ENCODE measurements at places on chromosomes 2 and 18.

GRCh38 chr18:48902856-48903601 is 47.7 kb downstream of the SMAD7 start:
- DNase-seq = no peak

DNA sequence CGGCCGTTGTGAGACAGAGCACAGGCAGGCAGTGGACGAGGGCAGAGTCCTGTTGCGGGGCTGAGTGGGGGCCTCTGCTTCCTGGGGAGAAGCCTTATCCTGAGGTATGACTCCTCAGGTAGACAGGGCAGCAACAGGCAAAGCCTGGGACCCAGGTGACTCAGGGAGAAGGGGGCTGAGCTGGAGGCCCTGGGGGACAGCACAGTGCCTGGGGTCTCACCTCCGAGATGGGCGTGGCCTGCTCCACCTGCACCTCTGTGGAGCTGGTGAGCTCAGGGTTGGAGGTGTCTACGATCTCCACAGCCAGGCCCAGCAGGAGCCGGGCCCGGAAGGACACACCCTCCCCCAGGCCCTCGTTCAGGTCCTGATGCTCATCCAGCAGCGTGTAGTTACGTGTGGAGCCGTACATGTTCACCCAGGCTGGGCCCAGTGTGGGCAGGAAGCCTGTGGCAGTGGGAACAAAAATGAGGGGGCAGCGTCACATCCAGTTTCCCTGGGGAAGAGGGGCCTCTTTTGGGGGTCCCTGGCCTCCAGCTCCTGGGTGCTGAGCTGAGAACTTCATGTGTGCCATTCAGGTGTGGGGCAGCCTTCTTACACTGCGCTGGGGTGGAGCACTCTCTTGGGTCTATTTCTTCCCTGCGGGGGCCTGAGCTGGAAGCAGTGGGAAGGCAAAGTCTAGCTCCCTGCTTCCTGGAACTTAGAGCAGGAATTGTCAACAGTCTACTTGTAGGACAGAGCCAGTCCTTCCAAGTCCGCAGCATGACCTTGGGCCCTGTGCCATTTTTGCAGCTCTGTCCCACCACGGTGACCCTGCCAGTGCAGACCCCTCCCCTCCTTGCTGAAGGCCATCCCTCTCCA is 2.9 kb upstream of the OTOF start:
- no peak for DNase-seq

GRCh38 chr2:230942371-230942770 is 17.3 kb upstream of the GPR55 start:
- DNase-seq = no peak

GRCh38 chr2:101752716-101753616 is 55.5 kb downstream of the MAP4K4 start:
- no peak for DNase-seq

GRCh38 chr2:169362118-169362893 is at the start of gene LRP2:
Gene LRP2, minus strand, starts transcription at chr2:169362534. Its CDS starts 135 bp downstream, at chr2:169362399.
- no peak for DNase-seq

- DNase-seq = no peak
Measured at GRCh38 chr2:124704071-124704925, 679.2 kb downstream of the CNTNAP5 start.

DNA sequence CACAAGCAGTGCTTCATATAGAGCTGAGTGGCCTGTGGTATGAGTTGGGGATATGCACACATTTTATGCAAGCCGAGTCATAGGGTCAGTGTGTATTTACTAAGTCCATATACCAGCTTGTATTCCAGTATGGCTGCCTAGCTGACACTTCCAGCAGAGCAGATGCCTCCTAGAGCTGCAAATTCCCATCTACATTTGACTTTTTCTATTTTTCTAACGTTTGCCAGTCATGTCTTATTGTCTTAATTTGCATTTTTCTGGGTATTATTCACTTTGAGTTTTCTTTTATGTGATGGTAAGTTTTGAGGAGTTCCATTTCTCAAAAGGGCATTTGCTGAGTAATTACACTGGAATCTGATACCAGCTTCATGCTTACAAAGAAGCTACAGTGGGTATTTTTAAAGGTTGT is 334.5 kb upstream of the CDH2 start:
- DNase-seq = no peak

DNA sequence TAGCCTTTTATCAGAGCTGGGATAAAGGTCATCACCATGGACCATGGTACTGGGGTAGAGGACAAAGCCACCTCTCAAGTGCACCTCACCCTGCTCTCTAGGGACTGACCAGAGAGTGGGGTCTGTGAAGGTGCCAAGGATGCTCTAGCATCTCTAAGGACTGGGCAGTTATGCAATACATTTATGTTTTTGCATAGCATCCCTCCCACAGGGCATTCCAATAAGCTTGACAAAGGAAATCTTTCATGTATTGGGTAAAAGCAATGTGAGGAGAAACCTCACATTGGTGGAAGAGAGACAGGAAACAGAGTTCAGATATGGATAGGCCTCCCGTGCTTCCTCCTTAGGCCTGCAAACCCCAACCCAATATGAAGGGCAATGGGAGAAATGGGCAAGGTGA is 31.6 kb downstream of the STK39 start:
- DNase-seq = no peak

DNA sequence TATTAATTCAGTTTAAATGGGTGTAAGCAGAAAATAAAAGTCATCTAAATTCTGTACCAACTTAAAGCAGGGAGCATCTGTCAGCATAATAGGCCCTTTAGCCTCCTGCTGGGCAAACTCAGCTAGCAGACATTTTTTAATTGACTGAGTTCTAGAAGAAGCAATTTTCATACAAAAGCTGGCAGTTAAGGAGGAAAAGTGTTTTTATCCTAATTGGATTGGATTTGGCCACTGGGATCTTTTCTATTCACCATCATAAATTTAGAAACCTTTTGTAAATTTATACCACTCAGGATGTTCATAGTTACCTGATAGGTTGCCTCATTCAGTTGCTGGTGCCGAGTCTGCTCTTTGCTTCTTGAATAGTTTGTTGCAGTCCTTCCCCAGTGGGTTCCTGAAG is 262.7 kb upstream of the FSIP2 start:
- DNase-seq = no peak

- DNase-seq = no peak
Measured at GRCh38 chr2:41764919-41765318, 282.9 kb upstream of the PKDCC start.

GRCh38 chr18:12347895-12348294 is 29.1 kb downstream of the AFG3L2 start:
- DNase-seq = no peak

DNA sequence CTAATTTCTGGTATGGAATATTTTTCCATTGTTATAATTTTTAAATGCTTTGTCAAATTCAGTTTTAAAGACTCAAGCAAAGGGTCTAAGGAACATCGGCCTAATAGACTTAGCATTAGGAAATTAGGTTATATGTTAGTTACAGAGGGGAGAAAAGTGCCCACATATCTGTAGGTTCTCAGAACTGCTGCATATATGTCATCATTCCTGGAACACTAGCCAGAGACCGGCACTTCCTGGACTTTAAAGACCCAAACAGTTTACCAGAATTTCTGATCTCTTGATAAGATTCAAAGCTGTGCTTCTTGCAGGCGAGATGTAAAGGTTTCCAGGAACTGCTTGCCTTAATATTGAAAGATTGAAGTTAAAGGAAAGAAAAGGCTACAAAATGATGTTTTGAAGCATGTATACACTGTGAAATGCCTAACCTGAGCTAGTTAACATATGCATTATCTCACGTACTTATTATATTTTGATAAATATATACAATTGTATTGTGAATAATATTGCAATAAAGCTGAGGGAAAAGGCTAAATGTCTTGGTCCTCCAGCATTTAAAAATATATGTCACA is 993.6 kb downstream of the LRP1B start:
- no peak for DNase-seq

DNA sequence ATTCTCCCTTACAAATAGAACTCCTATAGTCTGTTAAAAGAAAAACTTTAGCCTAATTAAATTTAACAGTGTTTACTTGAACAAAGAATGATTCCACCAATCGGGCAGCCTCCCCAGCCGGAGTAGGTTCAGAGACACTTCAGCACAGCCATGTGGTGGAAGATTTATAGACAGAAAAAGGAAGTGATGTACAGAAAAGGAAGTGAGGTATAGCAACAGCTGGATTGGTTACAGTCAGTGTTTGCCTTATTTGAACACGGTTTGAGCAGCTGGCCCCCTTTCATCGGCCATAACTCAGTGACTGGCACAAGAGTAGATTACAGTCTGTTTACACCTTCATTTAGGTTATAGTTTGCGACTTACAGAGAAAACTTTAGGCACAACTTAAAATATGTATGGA is 2.1 kb upstream of the SKA1 start:
- DNase-seq = no peak

GRCh38 chr2:70509565-70509964 is 44.1 kb downstream of the TGFA start:
- no peak for DNase-seq

DNA sequence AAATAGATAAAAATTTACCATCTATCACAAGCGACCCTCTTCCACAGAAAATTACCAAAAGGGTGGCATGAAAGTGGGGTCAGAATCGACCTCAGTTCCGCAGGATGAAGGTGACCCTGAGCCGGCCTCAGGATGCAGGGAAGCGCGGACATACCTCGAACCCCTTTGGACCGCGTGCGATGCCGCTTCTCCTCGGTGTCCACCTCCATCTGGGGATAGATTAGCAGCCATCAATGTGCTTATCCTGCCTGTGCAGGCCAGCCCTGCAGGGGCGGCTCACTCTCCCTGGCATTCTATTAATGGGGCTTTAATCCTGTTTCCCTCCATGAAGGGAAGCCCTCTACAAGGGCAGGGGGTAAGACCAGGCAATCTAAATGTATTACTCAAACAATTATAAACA is 235.3 kb upstream of the PXDN start:
- no peak for DNase-seq

DNA sequence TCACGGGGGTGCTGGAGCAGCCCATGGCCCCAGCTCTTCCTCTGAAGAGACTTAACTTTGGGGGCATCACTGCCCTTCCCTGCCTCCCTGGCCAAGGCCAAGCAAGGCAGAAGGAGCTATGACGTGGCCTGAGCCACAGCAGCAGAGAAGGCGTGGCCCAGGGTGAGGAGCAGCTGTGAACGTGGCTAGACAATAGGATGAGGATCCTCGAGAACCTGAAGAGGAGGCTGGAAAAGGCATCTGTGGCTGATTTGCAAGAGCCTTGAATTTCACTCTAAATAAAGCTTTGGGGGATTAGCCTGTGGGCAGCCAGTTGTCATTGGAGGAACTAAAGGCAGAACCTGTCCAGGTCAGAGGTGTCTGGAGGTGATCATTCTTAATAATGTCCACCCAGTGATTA is 652.9 kb upstream of the ID2 start:
- DNase-seq = no peak

DNA sequence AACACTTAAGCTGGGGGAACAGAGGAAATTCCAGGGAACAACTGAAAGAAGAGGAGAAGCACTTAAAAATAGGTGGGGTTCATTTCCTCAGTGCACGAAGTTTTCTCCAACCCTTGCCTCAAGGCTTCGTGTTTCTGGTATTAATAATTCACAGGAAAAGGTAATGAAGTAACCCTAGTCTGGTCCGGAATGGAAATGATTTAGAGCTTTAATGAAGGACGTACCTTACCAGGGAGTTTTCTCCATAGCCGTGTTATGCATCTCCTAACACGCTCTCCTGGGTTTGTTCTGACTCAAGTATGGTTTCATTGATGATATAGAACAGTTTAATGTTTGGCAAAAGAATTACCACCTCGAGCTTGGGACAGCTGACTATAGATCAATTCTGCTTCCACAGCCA is 214.2 kb downstream of the MTX2 start:
- no peak for DNase-seq

GRCh38 chr18:8307960-8308359 is 301.3 kb upstream of the RAB12 start:
- no peak for DNase-seq

GRCh38 chr18:56851774-56852173 is 200.6 kb downstream of the WDR7 start:
- DNase-seq = no peak

- no peak for DNase-seq
Measured at GRCh38 chr18:38611036-38611964, 1045.7 kb upstream of the CELF4 start.

- no peak for DNase-seq
Measured at GRCh38 chr2:36367895-36368353, 12.3 kb downstream of the CRIM1 start.

Data from T follicular helper cell (primary cell).